ENCODE measurements at places on chromosomes 16 and 17. TPM values are rescaled to one million over a fixed set of nuclear protein-coding genes. Genes with fewer than 3 reads are reported as not detected.
A peak's percentile ranks its signal among the peaks of the same experiment; 100 is the strongest.

Gene CDH1
- 0.70 TPM for total RNA-seq

Gene TEDC2
- 24.4 TPM for total RNA-seq

Gene KRTAP16-1
- not detected for total RNA-seq

Gene SOST
- total RNA-seq, result not detected

Gene CACNG3
- total RNA-seq, result not detected

Gene SP6
- 0.07 TPM for total RNA-seq

Gene TNFSF13
- 1.7 TPM for total RNA-seq

DNA sequence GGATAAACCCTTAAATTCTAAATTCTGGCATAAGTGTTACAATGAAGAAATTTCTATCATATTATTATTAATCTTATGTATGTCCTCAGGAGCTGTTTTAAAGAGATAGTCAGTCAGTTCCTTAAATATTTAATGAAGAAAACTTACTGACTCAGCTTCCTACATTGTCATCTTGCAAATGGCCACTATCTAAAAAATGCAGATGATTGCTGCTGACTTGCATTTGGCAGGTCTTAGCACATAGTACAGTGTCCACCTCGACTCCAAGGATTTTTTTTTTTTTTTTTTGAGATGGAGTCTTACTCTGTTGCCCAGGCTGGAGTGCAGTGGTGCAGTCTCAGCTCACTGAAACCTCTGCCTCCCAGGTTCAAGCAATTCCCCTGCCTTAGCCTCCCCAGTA lies 55.1 kb upstream of the CORO6 start:
- no peak overlapping the region for H3K27ac ChIP-seq
- H3K4me1 ChIP-seq, result no peaks in the 10 kb centered on the region
- no peak overlapping the region for H3K4me3 ChIP-seq
- DNase-seq, result no peak

GRCh38 chr16:3536271-3536731 lies 35.5 kb downstream of the CLUAP1 start:
- DNase-seq, result no peak
- H3K36me3 ChIP-seq, result peaks cover 32% of the 10 kb centered on the region

DNA sequence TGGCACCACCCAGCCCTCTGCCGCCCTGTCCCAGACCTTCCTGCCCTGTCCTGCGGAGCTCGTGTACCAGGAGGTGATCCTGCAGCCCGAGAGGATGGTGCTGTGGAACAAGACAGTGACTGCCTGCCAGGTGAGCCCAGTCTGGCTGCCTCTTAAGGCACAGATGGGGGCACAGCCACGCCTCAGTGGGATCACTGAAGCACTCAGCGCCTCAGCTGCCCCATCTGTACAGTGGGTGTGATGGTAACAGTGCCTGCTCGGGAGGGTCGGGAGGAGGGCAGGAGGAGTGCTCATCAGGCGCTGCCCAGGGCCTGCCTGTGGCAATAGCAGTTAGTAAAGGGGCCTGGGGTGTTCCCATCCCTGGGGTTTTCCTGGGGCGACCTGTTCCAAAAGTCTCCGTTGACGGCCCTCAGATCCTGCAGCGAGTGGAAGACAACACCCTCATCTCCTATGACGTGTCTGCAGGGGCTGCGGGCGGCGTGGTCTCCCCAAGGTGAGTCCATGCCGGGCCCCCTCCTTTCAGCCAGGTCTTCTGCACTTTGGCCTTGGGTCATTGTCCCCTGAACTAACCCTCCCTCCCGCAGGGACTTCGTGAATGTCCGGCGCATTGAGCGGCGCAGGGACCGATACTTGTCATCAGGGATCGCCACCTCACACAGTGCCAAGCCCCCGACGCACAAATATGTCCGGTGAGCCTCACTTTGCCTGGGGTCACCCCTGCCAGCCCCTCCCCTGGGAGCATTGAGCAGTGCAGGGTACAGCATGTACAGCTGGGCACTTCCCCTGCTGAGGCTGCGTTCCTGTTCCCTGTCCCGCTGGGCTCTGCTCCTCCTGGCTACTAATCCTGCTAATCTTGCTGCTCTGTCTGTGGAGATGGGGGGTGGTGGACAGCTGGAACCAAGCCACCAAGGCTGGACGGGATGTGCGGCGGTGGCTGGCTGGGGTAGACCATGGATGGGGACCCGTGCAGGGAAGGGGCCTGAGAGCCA lies 4.5 kb upstream of the TCAP start:
- H3K27me3 ChIP-seq, result peaks cover 2% of the 10 kb centered on the region
- peaks cover 26% of the 10 kb centered on the region for H3K36me3 ChIP-seq
- H3K4me1 ChIP-seq, result peaks cover 28% of the 10 kb centered on the region

DNA sequence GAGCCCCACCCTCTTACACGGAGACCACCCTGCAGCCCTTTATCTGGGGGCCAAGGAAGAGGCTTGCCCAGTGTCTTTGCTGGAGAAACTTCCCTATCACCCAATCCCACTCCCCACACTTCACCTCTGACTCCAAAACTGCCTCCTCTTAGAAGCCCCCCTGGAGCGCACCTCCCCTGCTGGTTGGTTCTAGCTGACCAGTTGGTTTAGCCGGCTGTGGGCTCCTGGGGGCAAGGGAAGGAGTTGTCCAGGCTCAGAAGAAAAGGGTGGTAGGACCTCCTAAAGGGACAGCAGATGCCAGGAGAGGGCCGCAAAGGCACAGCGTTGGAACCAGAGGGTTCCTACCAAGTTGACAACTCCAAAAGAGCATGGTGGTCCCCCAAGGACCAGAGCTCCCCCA lies 2.0 kb downstream of the BCAR1 start:
- peaks cover 83% of the 10 kb centered on the region for H3K4me1 ChIP-seq
- peak overlapping the region; percentile 76 for H3K4me3 ChIP-seq

GRCh38 chr16:57282510-57283213 lies 1.8 kb downstream of the PLLP start:
- H3K4me1 ChIP-seq, result peaks cover 88% of the 10 kb centered on the region
- DNase-seq, result no peak
- peak overlapping the region; percentile 76 for H3K27ac ChIP-seq
- peak overlapping the region; percentile 78 for H3K4me3 ChIP-seq

GRCh38 chr17:77222356-77222755 lies 81.6 kb downstream of the SEC14L1 start:
- H3K4me1 ChIP-seq, result peaks cover 7% of the 10 kb centered on the region
- H3K36me3 ChIP-seq, result peaks cover 4% of the 10 kb centered on the region
- no peak for DNase-seq
- no peak overlapping the region for H3K4me3 ChIP-seq
- no peak overlapping the region for H3K27ac ChIP-seq

DNA sequence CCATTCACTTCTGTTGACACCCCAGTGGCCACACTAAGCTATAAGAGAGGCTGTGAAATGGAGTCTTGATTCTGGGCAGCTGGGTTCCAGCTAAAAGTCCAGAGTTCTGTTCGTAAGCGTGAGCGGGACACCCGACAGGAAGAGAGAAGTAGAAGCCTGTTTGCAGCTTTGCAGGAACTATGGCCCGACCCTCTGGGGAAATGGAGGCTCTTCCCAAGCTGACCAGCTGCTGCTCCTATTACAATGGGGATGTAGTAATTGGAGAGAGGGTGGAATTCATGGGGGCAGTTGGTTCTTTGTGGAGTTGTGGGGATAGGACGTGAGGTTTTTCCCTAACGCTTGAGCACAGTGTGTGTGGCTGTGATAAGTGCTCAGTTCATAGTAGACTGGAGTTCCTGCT lies 28.4 kb downstream of the UBALD1 start:
- no peaks in the 10 kb centered on the region for H3K36me3 ChIP-seq
- H3K4me1 ChIP-seq, result peaks cover 24% of the 10 kb centered on the region
- DNase-seq, result no peak
- H3K27me3 ChIP-seq, result peaks cover 5% of the 10 kb centered on the region
- no peak overlapping the region for H3K27ac ChIP-seq

DNA sequence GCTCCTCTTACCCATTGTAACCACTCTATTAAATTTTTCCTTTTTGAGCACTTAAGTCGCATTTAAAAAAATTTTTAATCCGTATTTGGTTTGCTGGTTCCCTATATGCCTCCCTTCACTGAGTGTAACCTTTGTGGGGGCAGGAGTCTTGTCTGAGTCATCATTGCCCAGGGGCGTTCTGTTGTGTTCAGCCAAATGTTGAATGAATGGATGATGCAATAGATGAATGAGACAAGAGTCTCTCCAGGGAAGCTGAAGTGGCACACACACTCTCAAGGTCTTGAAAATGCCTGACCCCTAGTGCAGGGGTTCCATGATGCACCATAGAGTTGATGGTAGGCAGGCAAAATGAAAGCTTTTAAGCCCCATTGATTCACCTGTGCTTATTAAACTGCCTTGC lies 123.0 kb upstream of the RBFOX1 start:
- H3K4me3 ChIP-seq, result no peak overlapping the region
- no peaks in the 10 kb centered on the region for H3K27me3 ChIP-seq
- no peaks in the 10 kb centered on the region for H3K4me1 ChIP-seq
- no peak for DNase-seq
- H3K36me3 ChIP-seq, result no peaks in the 10 kb centered on the region

DNA sequence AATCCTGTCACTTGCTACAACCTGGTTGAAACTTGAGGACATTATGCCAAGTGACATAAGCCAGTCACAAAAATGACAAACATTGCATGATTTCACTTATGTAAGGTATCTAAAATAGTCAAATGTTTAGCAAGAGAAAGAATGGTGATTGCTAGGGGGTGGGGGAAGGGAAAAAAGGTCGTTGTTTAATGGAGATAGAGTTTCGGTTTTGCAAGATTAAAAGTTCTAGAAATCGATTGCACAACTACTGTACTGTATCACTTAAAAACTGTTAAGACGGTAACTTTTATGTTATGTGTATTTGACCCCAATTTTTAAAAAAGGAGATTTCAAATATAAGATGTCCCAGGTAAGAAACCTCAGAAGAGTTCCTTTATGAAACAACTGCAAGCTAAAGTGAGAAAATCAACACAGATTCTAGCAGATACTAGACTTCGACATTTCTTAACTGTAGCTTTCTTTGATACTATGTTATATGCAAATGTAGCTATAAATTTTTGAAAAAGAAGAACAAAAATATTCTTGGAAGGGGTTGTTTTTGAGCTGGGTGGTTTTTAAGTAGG lies 5.9 kb downstream of the MEOX1 start:
- DNase-seq, result no peak
- peaks cover 15% of the 10 kb centered on the region for H3K4me1 ChIP-seq
- peaks cover 19% of the 10 kb centered on the region for H3K27me3 ChIP-seq
- H3K4me3 ChIP-seq, result no peak overlapping the region
- no peak overlapping the region for H3K27ac ChIP-seq

- DNase-seq, result peak; percentile 94
- H3K4me3 ChIP-seq, result peak overlapping the region; percentile 12
- no peaks in the 10 kb centered on the region for H3K36me3 ChIP-seq
- H3K27me3 ChIP-seq, result peaks cover 1% of the 10 kb centered on the region
- peak overlapping the region; percentile 57 for H3K27ac ChIP-seq
Measured at GRCh38 chr17:83151442-83152226, 72.2 kb downstream of the METRNL start.

DNA sequence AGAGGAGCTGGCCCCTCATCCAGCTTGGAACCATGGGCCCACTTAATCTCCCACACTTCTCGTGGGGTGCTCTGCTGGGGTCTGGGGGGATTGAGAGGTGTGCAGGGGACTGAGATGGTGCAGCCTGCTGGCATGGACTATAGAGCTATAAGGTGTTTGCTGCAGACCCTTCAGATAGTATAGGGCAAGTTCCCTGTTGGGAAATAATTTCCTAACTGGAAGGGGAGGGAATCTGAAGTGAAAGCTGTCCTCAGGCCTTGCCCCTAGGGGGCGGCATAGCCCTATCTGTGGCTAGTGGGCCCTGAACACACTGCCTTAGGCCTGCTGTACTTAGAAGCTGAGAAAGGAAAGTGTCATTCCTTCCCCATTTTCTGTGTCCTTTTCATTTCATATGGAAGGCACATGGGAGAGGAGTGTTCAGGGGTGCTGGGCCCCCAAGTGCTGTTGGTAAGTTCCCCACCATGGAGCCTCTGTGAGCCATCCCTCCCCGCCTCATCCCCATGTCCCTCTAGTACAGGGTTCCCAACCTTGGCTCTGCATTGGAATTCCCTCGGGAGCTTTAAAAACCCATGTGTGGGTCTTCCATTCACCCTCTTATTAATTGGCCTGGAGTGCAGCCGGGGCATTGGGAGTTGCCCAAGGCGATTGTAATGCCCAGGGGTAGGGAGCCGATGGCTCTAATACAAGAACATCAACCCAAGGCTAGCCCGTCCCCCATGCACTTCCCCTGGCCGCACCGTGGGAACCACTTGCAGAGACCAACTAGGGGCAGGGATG lies 19.7 kb downstream of the GOSR2 start:
- H3K27ac ChIP-seq, result peak overlapping the region; percentile 56
- no peaks in the 10 kb centered on the region for H3K27me3 ChIP-seq
- H3K36me3 ChIP-seq, result peaks cover 27% of the 10 kb centered on the region

GRCh38 chr16:46757339-46758050 lies 9.4 kb upstream of the MYLK3 start:
- peaks cover 13% of the 10 kb centered on the region for H3K27me3 ChIP-seq
- H3K36me3 ChIP-seq, result no peaks in the 10 kb centered on the region
- H3K27ac ChIP-seq, result no peak overlapping the region
- H3K4me3 ChIP-seq, result no peak overlapping the region

GRCh38 chr17:76384222-76384986 lies at the start of gene SPHK1:
SPHK1 (plus strand) TSS chr17:76384609; CDS start chr17:76385645, 1,036 bp downstream.
- H3K4me3 ChIP-seq, result peak within 1 kb of the TSS; percentile 86
- peaks cover 55% of the 10 kb centered on the region for H3K4me1 ChIP-seq
- peak within 1 kb of the TSS; percentile 100 for H3K27ac ChIP-seq

DNA sequence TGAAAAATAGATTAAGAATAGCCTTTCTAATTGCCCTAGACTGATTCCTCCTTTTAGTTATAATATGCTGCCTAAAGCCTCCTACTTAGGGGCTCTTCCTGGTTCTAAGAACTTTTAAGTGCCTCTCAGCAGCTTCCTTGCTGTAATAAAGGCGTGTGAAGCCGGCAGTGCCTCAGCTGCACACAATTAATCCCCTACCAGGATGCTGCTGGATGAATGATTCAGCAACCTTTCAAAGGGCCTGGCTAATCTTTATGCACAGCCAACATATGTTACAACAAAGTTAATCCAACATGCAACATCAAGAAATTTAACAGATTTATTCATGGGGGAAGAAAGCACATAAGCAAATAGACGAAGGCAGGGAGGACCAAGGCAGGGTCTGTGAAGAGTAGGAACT lies 145.2 kb downstream of the PMP22 start:
- no peak for DNase-seq
- no peaks in the 10 kb centered on the region for H3K36me3 ChIP-seq
- no peak overlapping the region for H3K4me3 ChIP-seq
- H3K27me3 ChIP-seq, result no peaks in the 10 kb centered on the region

DNA sequence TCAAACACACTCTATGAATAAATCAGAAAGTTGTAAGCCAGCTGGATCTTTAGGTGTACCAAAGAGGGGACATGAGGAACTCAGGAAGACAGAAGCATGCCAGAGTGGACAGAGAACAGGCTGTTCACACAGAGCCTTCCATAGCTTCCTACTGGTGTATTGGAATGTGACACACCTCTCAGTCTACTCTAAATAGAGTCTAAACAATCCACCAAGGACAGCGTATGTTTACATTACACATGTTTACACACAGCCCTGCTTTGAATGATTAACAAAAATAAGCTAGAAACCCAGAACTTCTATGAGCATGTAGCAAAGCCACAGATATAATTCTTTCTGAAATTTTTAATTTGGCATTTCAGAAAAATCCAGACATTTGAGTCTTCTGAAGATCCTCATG lies 1279.0 kb upstream of the CDH8 start:
- no peak overlapping the region for H3K27ac ChIP-seq
- peak; percentile 36 for DNase-seq
- no peaks in the 10 kb centered on the region for H3K36me3 ChIP-seq
- H3K4me3 ChIP-seq, result no peak overlapping the region
